ENCODE measurements at places on chromosomes 4 and X. TPM values are rescaled to one million over a fixed set of nuclear protein-coding genes. Genes with fewer than 3 reads are reported as not detected.

Gene XKRX
- total RNA-seq, result not detected

Gene FRAS1
- total RNA-seq, result 3.4 TPM

DNA sequence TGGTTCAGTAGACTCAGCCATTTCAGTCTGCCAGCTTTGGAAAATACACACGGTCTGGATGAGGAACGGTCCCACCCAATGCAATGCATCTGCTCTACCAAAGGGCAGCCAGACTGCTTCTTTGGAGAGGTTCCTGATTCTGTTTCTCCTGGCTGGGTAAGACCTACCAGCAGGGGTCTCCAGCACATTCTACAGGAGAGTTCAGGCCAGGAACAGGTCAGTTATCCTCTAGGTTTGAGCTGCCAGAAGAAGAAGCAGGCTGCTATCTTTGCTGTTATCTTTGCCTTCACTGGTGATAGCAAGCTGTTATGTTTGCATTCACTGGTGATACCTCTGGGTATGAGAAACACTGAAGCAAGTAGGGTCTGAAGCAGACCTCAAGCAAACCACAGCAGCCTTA, 45.5 kb upstream of the PBDC1 start:
- DNase-seq, result no peak

DNA sequence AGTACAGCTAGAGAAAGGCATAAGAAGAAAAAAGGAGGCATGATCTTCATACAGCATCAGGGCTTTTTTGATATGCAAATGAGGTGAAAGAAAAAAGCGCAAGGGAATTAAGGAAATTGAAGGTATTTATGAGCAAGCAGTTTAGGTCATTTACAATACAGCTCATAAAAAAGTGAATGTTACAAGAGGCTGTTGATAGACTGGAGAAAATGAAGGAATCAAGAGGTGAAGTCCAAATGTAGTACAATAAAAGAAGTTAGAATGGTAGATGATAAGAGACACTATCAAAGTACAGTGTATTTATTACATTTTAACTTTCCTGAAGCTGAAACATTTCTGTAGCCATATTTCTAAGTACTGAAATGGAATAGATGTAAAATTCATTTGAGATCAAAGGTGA, 1349.5 kb downstream of the ADGRL3 start:
- no peak for DNase-seq

- no peak for DNase-seq
Observed at GRCh38 chr4:120318196-120318846, 251.7 kb upstream of the MAD2L1 start.

DNA sequence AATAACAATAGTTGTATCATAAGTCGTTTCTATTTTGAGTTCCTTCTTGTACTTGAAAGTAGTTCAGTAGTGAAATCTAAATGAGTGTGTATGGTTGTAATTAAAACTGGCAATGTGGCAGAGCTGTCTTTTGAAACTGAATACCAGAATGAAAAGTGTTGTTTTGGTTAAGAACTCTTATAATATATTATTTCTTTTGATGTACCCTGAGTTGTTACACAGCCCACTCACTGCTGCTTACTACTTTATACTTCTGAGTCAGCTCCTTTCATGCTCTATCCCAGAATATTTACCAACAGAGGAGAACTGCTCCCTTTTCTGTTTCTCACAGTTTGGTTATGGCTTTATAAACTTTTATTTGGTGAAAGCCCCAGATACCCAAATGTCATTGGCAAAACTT, 28.8 kb downstream of the FAM199X start:
- no peak for DNase-seq

DNA sequence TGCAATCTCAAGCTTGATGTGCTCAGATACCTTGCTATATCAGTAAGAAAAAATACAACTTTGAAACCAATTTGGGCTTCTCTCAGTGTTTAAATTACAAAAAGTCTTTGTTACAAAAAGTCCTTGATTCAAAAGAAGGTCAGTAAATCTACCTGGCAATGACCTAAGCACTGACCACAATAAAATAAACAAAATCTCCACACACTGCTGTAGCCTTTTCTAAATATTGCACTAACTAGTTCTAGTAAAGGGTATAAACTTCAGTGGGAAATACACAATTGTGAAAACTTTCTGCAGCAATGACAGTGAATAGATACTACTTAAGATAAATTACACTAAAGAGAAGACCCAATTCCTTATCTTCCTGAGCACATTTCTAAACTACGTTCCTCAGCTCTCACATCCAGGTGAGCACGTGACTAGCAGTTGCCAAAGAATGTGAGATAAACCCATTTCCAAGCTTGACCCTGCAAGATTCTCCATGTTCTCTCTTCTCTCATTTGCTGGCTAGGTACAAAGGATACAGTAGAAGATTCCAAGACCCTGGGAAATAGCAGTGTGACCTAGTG, 81.4 kb upstream of the GPR34 start:
- no peak for DNase-seq

- DNase-seq, result no peak
Observed at GRCh38 chr4:82848706-82849105, 42.2 kb downstream of the SEC31A start.

DNA sequence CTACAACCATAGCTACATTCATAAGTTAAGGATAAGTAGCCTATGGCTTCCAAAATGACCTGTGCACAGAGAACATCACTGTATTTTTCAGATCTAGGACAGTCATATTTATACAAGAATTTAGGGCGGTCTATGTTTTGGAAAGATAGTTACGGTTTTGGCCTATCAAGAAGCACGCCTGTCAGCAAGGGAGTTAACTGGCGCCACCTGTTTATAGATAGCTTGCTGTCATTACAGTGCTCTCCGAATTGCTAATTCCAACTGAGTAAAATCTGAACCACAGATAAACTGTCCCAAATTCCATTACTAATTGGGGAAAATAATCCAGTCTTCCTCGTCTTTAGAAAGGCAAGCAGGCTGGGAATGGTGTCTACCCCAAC, 646 bp downstream of the ABCB7 start:
- DNase-seq, result no peak

Gene RNF212
- not detected for total RNA-seq

Gene GAGE12J
- total RNA-seq, result not detected

- no peak for DNase-seq
Observed at GRCh38 chrX:31338991-31339350, 267.1 kb upstream of the FTHL17 start.

DNA sequence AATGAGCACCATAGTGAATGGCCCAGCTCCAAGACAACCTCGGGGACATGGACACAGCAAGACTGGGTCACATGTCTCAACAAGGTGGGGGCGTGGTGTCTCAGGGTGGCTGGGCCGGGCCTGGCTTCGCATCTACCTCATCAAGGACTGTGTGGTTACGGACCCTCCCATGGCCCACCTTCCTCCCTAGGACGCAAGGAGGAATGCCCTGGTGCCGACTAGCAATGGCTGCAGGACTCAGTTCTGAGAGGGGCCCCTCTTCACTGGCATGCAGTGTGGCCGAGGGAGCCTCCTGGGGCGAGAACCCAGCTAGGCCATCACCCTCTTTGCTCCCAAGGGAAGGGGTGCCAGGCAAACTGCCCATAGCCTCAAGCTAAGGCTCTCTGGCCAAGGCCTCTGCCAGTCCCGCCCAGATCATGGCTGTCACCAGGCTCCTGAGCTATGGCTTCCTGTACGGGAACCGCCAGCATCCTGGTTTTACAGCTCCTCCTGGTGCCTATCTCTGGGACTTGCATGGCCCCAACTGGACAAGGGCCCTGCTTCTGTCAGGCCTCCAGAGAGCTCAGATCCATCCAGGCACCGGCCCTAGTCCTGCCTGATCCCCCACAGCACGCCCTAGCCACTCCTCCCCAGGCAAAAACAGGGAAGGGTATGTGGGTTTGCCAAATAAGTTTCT, 218.0 kb upstream of the AGTR2 start:
- no peak for DNase-seq

- no peak for DNase-seq
Observed at GRCh38 chr4:141660880-141661279, 24.5 kb downstream of the IL15 start.

Gene PCDH19
- 1.00 TPM for total RNA-seq
